ENCODE measurements at places on chromosomes 3 and 15. TPM values are rescaled to one million over a fixed set of nuclear protein-coding genes. Genes with fewer than 3 reads are reported as not detected.
A peak's percentile ranks its signal among the peaks of the same experiment; 100 is the strongest.

SACM1L gene
- total RNA-seq = 41.2 TPM

CYP11A1 gene
- 0.43 TPM for total RNA-seq

RBM15B gene
- 23.5 TPM for total RNA-seq

GRCh38 chr3:122258757-122259371 is 66.2 kb upstream of the CSTA start:
- no peak overlapping the region for H3K27ac ChIP-seq
- H3K36me3 ChIP-seq = no peaks in the 10 kb centered on the region
- peak; percentile 39 for DNase-seq
- H3K4me1 ChIP-seq = no peaks in the 10 kb centered on the region

GRIP2 gene
- 3.3 TPM for total RNA-seq

DNA sequence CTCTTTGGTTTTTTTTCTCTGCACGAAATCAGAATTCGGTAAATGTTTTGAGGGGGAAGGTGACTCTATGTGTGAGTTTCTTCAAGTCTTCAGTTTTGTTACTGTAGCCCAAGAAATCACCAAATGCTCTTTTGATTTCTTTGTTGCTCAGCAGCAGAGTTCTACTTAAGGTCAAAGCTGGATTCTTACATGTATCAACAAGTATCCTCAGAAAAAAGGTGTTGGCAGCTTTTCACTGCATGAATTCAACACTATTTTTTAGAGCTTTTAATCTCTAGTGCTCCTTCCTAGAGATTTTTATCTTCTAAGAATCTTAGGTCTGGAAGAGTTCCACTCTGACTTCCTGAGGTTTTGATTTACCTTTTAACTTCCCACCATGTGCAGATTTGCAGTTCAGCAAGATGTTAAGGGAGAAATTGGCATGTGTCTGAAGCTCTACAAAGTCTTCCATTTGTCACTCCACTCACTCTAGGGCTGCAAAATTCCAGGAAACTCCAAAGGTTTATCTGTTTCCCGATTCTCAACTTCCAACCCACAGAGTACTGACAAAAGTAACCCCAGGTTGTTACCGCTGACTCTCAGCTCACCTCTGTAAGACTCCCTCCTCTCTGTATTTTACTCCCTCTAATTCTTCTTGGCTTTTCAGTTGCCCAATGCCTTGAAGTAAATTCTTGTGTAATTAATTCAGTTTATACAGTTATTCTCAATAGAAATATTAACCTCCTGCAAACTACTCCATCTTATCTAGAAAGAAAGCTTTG is 13.3 kb upstream of the CD200 start:
- no peak for DNase-seq
- no peaks in the 10 kb centered on the region for H3K4me1 ChIP-seq
- no peak overlapping the region for H3K4me3 ChIP-seq
- no peaks in the 10 kb centered on the region for H3K27me3 ChIP-seq
- no peak overlapping the region for H3K27ac ChIP-seq

CRTAP gene
- 144 TPM for total RNA-seq

GP5 gene
- not detected for total RNA-seq

P2RY14 gene
- total RNA-seq = not detected

MYO5C gene
- 4.5 TPM for total RNA-seq

DNA sequence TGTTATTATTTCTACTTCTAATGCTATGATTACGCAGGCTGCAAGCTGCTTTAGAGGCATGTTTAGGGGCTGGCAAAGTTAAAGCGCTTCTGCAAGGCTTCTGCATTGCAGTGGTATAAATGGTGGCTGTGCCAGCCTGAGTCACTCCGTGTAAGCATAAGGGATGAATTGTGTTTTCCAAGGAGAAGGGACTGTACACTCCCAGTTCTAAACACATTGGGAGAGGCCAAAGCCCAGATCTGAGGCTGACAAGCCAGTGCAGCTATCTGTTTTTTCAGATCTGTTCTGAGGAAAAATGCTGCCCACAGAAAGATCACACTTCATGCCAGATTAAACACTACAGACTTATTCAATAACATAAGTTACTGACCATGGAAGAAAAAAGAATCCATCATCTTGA is 83.8 kb downstream of the PRICKLE2 start:
- no peak overlapping the region for H3K27ac ChIP-seq
- no peak overlapping the region for H3K4me3 ChIP-seq
- H3K36me3 ChIP-seq = peaks cover 6% of the 10 kb centered on the region
- H3K4me1 ChIP-seq = peaks cover 24% of the 10 kb centered on the region
- H3K27me3 ChIP-seq = no peaks in the 10 kb centered on the region

DNA sequence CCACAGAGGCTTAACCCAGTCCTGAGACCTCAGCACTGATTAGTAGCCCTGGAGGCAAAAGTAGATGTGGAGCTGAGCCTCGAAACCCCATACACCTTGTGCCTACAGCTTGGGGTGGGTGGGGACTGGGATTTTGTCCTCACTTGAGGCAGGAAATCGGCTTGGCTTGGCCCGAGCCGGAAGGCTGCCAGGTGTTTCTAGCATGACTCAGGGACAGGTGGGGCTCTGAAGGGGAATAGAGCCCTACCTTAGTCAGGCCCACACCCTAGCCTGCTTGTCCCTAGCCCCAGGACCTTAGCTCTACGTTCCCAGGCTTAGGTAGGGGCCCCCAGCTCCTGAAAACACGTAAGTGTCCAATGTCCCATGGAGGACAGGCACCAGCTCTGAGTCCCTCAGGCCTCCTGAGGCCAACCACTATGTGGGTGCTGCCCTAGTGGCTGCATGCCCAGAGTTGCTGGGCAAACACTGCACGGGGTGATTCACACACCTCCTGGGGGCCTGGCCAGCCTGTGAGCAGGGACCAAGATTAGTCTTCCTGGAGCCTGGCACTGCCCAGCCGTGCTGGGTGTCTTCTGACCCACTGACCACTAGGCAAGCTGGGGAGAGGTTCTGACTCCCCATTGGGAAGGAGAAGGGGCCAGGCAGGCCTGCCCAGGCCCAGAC is 3.1 kb downstream of the MST1R start:
- H3K4me1 ChIP-seq = peaks cover 8% of the 10 kb centered on the region
- DNase-seq = peak; percentile 26
- no peak overlapping the region for H3K4me3 ChIP-seq
- H3K27ac ChIP-seq = no peak overlapping the region
- H3K36me3 ChIP-seq = no peaks in the 10 kb centered on the region

GRCh38 chr3:162443376-162443775 is 946.8 kb downstream of the OTOL1 start:
- H3K27me3 ChIP-seq = no peaks in the 10 kb centered on the region
- no peaks in the 10 kb centered on the region for H3K4me1 ChIP-seq
- no peaks in the 10 kb centered on the region for H3K36me3 ChIP-seq
- no peak overlapping the region for H3K27ac ChIP-seq
- H3K4me3 ChIP-seq = no peak overlapping the region

- no peak overlapping the region for H3K27ac ChIP-seq
- no peaks in the 10 kb centered on the region for H3K27me3 ChIP-seq
- no peak for DNase-seq
- H3K4me3 ChIP-seq = no peak overlapping the region
- H3K36me3 ChIP-seq = no peaks in the 10 kb centered on the region
- H3K4me1 ChIP-seq = peaks cover 7% of the 10 kb centered on the region
These were observed 35.2 kb upstream of the SLC24A5 start for GRCh38 chr15:48085591-48085930.

DNA sequence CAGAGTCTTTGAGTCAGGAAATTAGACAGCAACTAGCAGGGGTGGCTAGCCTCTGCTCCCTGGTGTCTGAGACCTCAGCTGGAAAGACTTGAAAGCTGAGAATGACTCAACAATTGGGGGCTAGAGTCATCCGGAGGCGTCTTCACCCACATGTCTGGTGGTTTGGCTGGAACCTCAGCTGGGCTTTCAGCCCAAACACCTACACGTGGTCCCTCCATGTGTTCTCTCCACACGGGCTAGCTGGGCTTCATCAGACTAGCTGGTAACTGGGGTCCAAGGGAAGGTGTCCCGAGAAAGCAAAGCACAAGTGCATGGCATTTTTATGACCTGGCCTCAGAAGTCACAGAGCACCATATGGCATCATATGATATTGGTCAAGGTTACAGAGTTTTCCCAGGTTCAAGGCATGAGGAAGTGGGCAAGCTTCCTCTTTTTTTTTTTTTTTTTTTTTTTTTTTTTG is 19.9 kb upstream of the ABHD2 start:
- no peaks in the 10 kb centered on the region for H3K36me3 ChIP-seq
- peak; percentile 99 for DNase-seq
- H3K27me3 ChIP-seq = no peaks in the 10 kb centered on the region
- peak overlapping the region; percentile 93 for H3K27ac ChIP-seq
- no peak overlapping the region for H3K4me3 ChIP-seq

GRCh38 chr3:22959593-22959992 is 243.5 kb upstream of the UBE2E2 start:
- no peak overlapping the region for H3K4me3 ChIP-seq
- peaks cover 7% of the 10 kb centered on the region for H3K27me3 ChIP-seq
- H3K27ac ChIP-seq = no peak overlapping the region
- no peaks in the 10 kb centered on the region for H3K4me1 ChIP-seq
- no peak for DNase-seq
- no peaks in the 10 kb centered on the region for H3K36me3 ChIP-seq

DNA sequence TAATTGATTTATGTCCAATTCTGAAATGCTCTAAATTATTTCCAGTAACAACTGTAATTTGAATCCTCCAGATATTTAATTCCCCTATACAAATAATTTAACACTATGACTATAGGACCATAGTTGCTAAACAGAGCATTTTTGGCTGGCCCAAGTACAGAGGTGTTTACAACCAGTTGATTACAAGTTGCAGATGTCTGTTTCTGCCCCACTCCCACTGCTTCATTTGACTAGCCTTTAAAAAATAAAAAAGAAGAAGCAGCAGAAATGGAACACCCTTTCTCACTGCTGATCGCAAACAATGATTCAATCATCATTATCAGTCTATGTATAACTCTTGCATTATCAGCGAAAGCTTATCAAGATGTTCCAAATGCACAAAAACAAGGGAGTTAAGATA is 54.6 kb downstream of the SENP7 start:
- H3K27ac ChIP-seq = no peak overlapping the region
- no peak for DNase-seq
- H3K36me3 ChIP-seq = no peaks in the 10 kb centered on the region
- H3K4me3 ChIP-seq = no peak overlapping the region
- H3K27me3 ChIP-seq = no peaks in the 10 kb centered on the region

GRCh38 chr15:59701880-59702279 is 12.8 kb upstream of the BNIP2 start:
- DNase-seq = no peak
- H3K27ac ChIP-seq = no peak overlapping the region
- no peaks in the 10 kb centered on the region for H3K36me3 ChIP-seq

DNA sequence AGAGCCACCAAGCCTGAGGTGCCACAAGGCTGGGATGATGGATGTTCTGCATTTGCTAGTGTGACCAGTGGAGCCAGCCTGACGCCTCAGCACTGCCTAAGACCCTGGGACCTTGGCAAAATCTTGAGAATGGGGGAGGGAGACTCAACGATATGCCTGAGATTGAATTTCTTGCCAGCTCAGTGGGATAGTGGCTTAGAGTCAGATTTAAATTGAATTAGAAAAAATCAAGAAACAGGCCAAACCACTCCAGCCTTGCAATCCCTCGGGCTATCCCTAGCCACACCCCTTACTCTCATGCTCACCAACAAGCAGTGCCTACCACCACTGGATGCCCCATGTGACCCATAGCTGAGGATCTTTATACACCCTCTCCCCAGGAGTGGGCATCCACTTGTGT is 18.7 kb upstream of the PDE8A start:
- no peak overlapping the region for H3K4me3 ChIP-seq
- H3K36me3 ChIP-seq = no peaks in the 10 kb centered on the region
- no peaks in the 10 kb centered on the region for H3K27me3 ChIP-seq
- no peak overlapping the region for H3K27ac ChIP-seq
- H3K4me1 ChIP-seq = peaks cover 16% of the 10 kb centered on the region

DNA sequence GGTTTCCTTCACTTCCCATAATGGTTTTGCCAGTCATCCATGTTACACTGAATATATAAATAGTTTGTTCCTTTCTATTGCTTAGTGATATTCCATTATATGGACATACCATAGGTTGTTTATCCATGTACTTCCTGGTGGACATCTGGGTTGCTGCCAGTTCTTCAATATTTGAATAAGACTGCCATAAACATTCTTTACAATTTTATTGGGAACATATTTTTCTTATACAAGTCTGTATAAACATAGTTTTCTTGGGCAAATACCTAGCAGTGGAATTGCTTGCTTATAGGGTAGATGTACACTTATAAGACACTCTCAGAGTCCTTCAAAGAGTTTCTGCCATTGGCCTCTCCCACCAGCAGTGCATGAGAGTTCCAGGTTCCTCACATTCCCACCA is 231.4 kb downstream of the OPA1 start:
- DNase-seq = no peak
- H3K4me3 ChIP-seq = no peak overlapping the region
- H3K4me1 ChIP-seq = peaks cover 16% of the 10 kb centered on the region
- H3K36me3 ChIP-seq = no peaks in the 10 kb centered on the region

DNA sequence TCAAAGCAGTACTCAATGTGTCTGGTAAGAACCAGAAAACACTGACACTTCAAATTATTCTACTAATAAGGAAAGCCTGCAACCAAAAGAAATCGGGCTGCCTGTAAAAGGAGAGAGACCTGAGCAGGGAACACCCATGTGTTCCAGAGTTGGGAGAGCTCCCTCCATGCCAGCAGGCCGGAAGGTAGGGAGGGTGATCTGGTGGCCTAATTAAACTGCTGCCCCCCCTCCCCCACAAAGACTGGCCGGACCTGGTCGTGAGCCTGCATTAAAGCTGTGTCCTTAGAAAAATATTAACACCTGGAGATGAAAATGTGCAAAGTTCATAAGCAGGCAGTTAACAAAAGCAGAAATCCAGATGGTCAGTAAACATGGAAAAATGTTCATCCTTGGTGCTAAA is 170.6 kb upstream of the BHLHE40 start:
- H3K36me3 ChIP-seq = no peaks in the 10 kb centered on the region
- H3K27ac ChIP-seq = no peak overlapping the region
- no peaks in the 10 kb centered on the region for H3K27me3 ChIP-seq
- DNase-seq = no peak
- H3K4me3 ChIP-seq = no peak overlapping the region
- no peaks in the 10 kb centered on the region for H3K4me1 ChIP-seq

- H3K36me3 ChIP-seq = no peaks in the 10 kb centered on the region
- H3K4me3 ChIP-seq = no peak overlapping the region
- no peaks in the 10 kb centered on the region for H3K4me1 ChIP-seq
These were observed 61.3 kb upstream of the CMTM8 start for GRCh38 chr3:32176989-32177701.

- H3K27me3 ChIP-seq = peaks cover 17% of the 10 kb centered on the region
- H3K4me3 ChIP-seq = no peak overlapping the region
- DNase-seq = no peak
- H3K4me1 ChIP-seq = no peaks in the 10 kb centered on the region
These were observed 42.9 kb downstream of the SIDT1 start for GRCh38 chr3:113575206-113575605.

TBC1D2B gene
- total RNA-seq = 26.0 TPM

TGM4 gene
- 0.18 TPM for total RNA-seq

FBXW12 gene
- not detected for total RNA-seq

DNA sequence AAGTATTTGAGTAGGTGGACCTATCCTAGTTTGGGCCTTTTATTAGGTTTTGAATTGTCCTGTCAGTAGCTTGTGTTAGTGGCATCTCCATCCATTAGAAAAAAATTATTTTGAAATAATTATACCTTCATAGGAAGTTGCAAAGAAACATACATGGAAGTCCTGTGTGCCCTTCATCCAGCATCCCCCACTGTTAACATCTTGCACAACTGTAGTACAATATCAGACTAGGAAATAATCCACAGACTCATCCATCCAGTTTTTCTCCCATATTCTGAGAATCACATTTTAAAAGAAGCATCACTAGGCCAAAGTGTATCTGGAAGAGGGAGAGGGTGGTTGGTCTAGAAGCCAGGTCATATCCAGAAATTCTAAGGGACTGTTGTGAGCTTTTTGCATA is 155.5 kb upstream of the ROPN1 start:
- H3K4me3 ChIP-seq = no peak overlapping the region
- H3K36me3 ChIP-seq = no peaks in the 10 kb centered on the region
- H3K4me1 ChIP-seq = peaks cover 3% of the 10 kb centered on the region
- DNase-seq = no peak
- no peaks in the 10 kb centered on the region for H3K27me3 ChIP-seq
